ENCODE measurements at places on chromosomes 11 and 22. TPM values are rescaled to one million over a fixed set of nuclear protein-coding genes. Genes with fewer than 3 reads are reported as not detected.

A4GALT gene
- 96.1 TPM for total RNA-seq

APOL5 gene
- not detected for total RNA-seq

DNA sequence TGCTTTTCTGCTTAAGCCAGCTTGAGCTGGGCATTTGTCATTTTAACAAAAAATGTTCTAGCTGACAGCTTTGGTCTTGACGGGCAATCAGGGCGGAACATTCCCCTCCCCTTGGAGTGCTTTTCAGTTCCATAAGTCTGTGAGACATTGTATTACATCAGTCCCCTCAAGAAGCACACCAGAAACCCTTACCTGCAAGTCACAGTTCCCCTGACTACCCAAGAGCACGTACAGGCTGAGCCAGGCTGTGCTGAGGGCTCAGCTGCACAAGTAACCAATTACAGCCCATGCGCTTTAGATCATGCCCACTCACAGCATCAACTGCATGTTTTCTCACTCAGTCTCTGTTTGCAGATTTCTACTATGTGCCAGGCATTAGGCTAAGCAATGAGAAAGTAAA, 19.1 kb downstream of the HIRA start:
- no peaks in the 10 kb centered on the region for H3K27me3 ChIP-seq
- no peak overlapping the region for H3K27ac ChIP-seq
- DNase-seq: no peak
- no peak overlapping the region for H3K4me3 ChIP-seq

DNA sequence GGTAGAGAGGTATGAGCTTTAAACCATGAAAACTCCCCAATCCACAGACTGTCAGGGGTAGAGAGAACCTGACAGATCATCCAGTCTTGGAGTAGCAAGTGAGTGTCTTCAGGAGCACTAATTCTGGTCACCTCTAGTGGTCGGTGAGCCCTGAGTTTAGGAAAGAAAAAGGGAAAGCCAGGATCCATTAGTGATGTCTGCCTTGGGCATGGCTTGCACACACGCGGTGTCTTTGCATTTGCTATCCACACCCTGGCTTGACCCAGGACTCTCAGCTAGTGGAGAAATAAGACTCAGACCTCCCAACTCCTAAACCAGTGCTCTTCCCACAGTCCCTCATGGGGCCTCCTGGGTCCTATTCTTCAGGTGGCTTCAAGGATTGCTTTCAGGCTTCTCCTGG, 19.3 kb downstream of the POU2F3 start:
- no peak for DNase-seq
- no peaks in the 10 kb centered on the region for H3K4me1 ChIP-seq
- no peak overlapping the region for H3K27ac ChIP-seq
- H3K27me3 ChIP-seq: peaks cover 41% of the 10 kb centered on the region

GRCh38 chr11:117796872-117797529, at the start of gene DSCAML1:
DSCAML1 (minus strand) TSS chr11:117797216; CDS start chr11:117797079, 137 bp downstream.
- H3K36me3 ChIP-seq: no peaks in the 10 kb centered on the region
- no peak within 1 kb of the TSS for H3K27ac ChIP-seq
- H3K4me1 ChIP-seq: peaks cover 11% of the 10 kb centered on the region
- H3K4me3 ChIP-seq: no peak within 1 kb of the TSS
- no peak for DNase-seq
